ENCODE measurements at places on chromosomes 1 and 21. TPM values are rescaled to one million over a fixed set of nuclear protein-coding genes. Genes with fewer than 3 reads are reported as not detected.
A peak's percentile ranks its signal among the peaks of the same experiment; 100 is the strongest.

DNA sequence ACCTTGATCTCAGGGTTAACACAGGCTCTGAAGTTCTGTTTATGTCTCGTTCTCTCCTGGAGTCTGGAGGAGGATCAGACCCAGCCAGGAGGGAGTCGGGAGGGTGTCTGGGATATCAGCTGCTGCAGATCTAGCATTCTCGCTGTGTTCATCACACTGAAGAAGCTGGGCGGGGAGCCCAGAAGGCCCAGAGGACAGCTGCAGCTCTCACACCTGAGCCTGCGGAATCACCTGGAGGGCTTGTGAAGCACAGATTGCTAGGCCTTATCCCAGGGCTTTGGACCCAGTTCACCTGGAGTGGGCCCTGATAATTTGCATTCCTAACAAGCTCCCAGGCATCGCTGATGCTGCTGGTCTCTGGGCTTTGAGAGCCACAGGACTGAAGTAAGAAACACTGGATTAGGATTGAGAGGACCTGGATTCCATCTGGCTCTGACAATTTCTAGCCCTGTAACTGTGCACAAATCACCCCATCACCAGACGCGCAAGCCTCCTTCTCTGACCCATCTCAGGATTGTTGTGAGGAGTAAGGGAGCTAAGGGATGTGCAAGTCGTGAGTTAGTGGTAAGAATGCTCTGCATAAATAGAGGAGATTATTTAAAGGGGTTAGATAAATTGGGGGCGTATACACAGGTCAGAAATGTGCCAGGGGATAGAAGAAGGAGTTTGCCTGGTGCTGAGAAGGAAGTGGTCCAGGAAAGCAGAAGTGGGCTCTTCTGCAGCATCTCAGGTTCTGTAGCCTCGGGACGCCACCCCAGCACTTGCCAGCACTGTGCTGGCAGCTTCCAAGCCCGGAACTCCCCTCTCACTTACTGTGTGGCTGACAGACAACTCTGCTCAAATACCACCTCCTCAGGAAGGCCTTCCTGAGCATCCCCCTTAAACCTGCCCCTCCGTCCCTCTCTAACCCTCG is 19.1 kb downstream of the ABCA4 start:
- H3K4me3 ChIP-seq = no peak overlapping the region
- DNase-seq = no peak
- no peaks in the 10 kb centered on the region for H3K36me3 ChIP-seq
- no peak overlapping the region for H3K27ac ChIP-seq
- H3K27me3 ChIP-seq = no peaks in the 10 kb centered on the region

- H3K4me1 ChIP-seq = peaks cover 23% of the 10 kb centered on the region
- no peak for DNase-seq
- no peaks in the 10 kb centered on the region for H3K27me3 ChIP-seq
Measured at GRCh38 chr1:56473582-56474270, 105.6 kb downstream of the PLPP3 start.

The MXRA8 gene
- 351 TPM for total RNA-seq

GRCh38 chr1:201304126-201304525 is 20.8 kb downstream of the PKP1 start:
- H3K27ac ChIP-seq = no peak overlapping the region
- H3K4me3 ChIP-seq = no peak overlapping the region
- no peaks in the 10 kb centered on the region for H3K36me3 ChIP-seq
- no peaks in the 10 kb centered on the region for H3K27me3 ChIP-seq
- DNase-seq = no peak

GRCh38 chr1:17587693-17588047 is 48.2 kb downstream of the ARHGEF10L start:
- peak overlapping the region; percentile 83 for H3K27ac ChIP-seq
- no peak for DNase-seq

The WNT2B gene
- 10.9 TPM for total RNA-seq

- no peaks in the 10 kb centered on the region for H3K27me3 ChIP-seq
- no peaks in the 10 kb centered on the region for H3K36me3 ChIP-seq
- no peak for DNase-seq
- no peak overlapping the region for H3K4me3 ChIP-seq
- H3K4me1 ChIP-seq = no peaks in the 10 kb centered on the region
- H3K27ac ChIP-seq = no peak overlapping the region
Measured at GRCh38 chr1:9211291-9211811, 23.2 kb upstream of the H6PD start.

GRCh38 chr1:230251644-230252191 is 174.4 kb downstream of the PGBD5 start:
- H3K27me3 ChIP-seq = no peaks in the 10 kb centered on the region
- peak overlapping the region; percentile 53 for H3K27ac ChIP-seq
- peaks cover 11% of the 10 kb centered on the region for H3K36me3 ChIP-seq
- no peak overlapping the region for H3K4me3 ChIP-seq
- peaks cover 34% of the 10 kb centered on the region for H3K4me1 ChIP-seq

- no peak overlapping the region for H3K27ac ChIP-seq
- H3K27me3 ChIP-seq = no peaks in the 10 kb centered on the region
- H3K4me3 ChIP-seq = no peak overlapping the region
- H3K36me3 ChIP-seq = no peaks in the 10 kb centered on the region
- no peak for DNase-seq
Measured at GRCh38 chr1:191460234-191460633, 698.0 kb upstream of the RGS18 start.

DNA sequence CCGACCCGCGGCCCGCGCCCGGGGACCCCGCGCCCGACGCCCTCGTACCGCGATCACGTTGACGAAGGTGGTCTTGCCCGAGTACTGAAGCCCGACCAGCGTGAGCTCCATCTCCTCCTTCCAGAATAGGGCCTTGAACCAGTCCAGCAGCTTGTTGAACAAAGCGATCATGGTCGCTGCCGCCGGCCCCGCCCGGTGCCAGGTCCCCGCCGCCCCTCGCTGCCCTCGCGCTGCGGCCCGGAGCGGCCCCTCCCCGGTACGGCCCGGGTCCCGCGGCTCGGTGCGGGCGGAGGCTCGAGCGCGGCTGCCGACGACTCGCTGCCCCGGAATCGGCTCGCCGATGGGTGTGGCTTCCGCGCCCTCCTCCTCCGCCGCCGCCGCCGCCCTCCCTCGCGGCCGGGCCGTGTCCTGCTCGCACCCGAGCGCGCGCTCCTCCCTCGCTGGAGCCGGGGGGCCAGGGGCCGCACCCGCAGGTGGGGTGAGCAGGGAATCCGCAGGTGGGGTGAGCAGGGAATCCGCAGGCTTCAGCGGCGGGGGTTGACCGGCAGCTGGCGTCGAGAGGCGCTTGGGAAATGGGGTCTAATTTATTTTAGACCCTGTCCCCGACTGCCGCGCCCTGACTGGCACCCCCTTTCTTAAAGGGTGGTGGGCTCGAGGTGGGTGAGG is at the start of gene ARL8A:
TSS of gene ARL8A (minus strand) at position 336 of the 666 bp plus-strand sequence. CDS start at position 171, 165 bp downstream.
- DNase-seq = peak; percentile 54
- peaks cover 22% of the 10 kb centered on the region for H3K4me1 ChIP-seq
- H3K27me3 ChIP-seq = no peaks in the 10 kb centered on the region
- peak within 1 kb of the TSS; percentile 94 for H3K4me3 ChIP-seq

GRCh38 chr21:16047904-16048303 is 318.1 kb downstream of the USP25 start:
- H3K27ac ChIP-seq = no peak overlapping the region
- DNase-seq = no peak
- no peaks in the 10 kb centered on the region for H3K4me1 ChIP-seq
- no peak overlapping the region for H3K4me3 ChIP-seq
- no peaks in the 10 kb centered on the region for H3K27me3 ChIP-seq

- H3K27ac ChIP-seq = no peak overlapping the region
- no peaks in the 10 kb centered on the region for H3K36me3 ChIP-seq
- H3K27me3 ChIP-seq = no peaks in the 10 kb centered on the region
- H3K4me3 ChIP-seq = no peak overlapping the region
- no peaks in the 10 kb centered on the region for H3K4me1 ChIP-seq
- DNase-seq = no peak
Measured at GRCh38 chr21:15034126-15034853, 30.5 kb downstream of the NRIP1 start.

DNA sequence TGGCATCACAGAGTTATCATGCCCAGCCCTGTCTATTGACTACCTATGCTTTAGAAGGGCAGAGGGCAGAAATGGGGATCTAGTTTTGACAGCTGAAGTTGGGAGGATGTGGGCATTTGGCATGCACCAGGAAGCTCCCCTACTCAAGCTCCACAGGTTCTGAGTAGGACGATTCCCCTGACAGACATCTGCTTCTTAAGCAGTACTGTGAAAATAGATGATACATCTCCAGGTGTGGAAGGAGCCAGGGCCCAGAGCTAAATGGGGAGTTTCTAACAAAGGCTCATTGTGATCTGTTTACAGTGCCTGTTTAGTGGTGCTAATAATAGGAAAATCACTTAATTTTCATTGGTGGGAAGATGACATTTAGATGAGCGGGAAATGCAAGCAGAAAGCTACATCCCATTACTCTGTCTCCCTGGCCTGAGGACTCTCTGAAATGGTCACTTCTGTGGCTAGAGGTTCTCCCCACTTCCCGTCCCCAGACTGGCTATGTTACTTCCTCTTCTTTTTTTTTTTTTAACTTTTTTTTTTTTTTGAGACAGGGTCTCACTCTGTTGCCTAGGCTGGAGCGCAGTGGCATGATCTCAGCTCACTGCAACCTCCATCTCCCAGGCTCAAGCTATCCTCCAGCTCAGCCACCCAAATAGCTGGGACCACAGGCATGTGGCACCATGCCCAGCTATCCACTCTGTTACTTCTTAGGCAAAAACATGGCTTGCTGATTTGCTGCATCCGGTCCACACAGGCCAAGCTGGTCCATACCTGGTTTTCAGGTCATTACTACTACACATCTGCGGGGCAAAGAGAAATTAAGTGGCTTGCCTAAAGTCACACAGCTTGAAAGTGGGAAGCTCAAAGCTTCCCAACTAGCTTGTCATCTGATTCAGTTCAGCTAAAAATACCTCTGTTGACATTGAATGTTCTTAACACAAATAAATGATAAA is 23.2 kb upstream of the CNIH3 start:
- H3K36me3 ChIP-seq = no peaks in the 10 kb centered on the region
- no peaks in the 10 kb centered on the region for H3K27me3 ChIP-seq
- H3K4me3 ChIP-seq = no peak overlapping the region
- H3K27ac ChIP-seq = no peak overlapping the region

DNA sequence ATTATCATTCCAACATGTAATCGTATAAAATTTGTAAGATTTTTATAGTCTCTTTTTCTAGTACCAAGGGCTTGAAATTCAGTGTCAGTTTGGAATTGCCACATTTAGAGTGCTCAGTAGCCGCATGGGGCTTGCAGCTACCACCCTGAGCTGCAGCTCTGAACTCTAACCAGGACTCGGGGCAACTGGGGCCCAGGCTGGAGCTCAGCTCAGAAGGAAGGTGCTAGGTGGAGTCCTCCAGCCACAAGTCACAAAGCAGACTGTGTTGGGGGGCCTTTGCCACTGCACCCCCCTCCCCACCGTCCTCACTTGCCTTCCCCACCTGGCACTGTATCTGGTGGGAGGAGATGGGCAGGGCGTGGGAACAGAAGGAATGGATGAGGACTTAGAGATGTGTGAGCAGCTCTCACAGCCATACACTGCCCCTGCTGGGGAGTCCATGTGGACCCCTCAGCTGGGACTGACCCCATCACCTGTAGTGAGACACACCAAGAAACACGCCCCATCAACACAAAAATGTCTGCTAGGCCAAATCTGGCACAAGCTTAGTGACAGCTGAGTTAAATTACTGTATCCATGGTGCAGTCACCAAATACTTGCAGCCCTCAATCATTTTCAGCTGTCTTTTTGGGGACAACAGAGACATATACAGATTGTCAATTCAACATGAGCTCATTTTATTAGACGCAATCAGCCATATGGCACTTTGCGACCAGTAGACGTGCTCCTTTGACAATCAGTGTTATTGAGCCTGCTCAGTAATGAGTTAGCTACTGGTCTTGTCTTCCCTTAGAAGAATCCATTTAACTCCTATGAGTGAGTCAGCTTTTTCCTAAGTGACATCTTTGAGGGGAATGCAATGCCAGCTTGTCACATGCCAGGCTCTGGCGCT is 241.7 kb upstream of the RAB4A start:
- H3K27ac ChIP-seq = no peak overlapping the region
- H3K4me3 ChIP-seq = no peak overlapping the region
- H3K27me3 ChIP-seq = no peaks in the 10 kb centered on the region
- no peaks in the 10 kb centered on the region for H3K36me3 ChIP-seq
- peaks cover 15% of the 10 kb centered on the region for H3K4me1 ChIP-seq

- H3K4me1 ChIP-seq = no peaks in the 10 kb centered on the region
- no peaks in the 10 kb centered on the region for H3K27me3 ChIP-seq
- DNase-seq = no peak
- H3K4me3 ChIP-seq = no peak overlapping the region
- H3K36me3 ChIP-seq = no peaks in the 10 kb centered on the region
Measured at GRCh38 chr1:191970116-191970515, 188.1 kb upstream of the RGS18 start.

- no peak overlapping the region for H3K4me3 ChIP-seq
- no peaks in the 10 kb centered on the region for H3K27me3 ChIP-seq
- H3K36me3 ChIP-seq = no peaks in the 10 kb centered on the region
- H3K27ac ChIP-seq = no peak overlapping the region
- no peak for DNase-seq
Measured at GRCh38 chr1:93964777-93965200, 55.6 kb upstream of the GCLM start.

- no peak overlapping the region for H3K4me3 ChIP-seq
- no peaks in the 10 kb centered on the region for H3K4me1 ChIP-seq
- peak overlapping the region; percentile 52 for H3K27ac ChIP-seq
- no peak for DNase-seq
Measured at GRCh38 chr1:68917456-68917855, 420.6 kb upstream of the DEPDC1 start.

DNA sequence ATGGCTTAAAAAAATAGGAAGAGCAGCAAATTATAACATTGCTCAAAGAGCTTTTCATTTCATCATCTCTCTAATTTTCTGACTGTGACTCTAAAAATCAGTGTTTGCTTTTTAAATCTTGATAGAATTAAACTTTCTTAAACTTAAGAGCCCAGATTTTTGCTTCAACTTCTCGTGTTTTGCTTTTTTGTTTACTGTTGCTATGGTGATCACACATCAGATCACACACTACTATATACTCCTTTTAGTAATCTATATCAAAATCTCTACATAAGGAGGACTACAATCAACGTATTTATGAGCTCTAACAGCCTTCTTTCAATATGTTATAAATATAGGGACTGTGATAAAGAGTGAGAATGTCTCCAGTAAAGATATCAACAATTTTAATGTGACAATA is 537.3 kb downstream of the KCNT2 start:
- no peaks in the 10 kb centered on the region for H3K36me3 ChIP-seq
- H3K27me3 ChIP-seq = no peaks in the 10 kb centered on the region
- H3K27ac ChIP-seq = no peak overlapping the region
- H3K4me1 ChIP-seq = no peaks in the 10 kb centered on the region

- H3K27ac ChIP-seq = no peak overlapping the region
- H3K27me3 ChIP-seq = no peaks in the 10 kb centered on the region
- no peaks in the 10 kb centered on the region for H3K36me3 ChIP-seq
- DNase-seq = no peak
- H3K4me1 ChIP-seq = no peaks in the 10 kb centered on the region
Measured at GRCh38 chr1:89670163-89670562, 37.2 kb downstream of the LRRC8C start.

Data from tibial nerve (tissue), 4 donors.